Inflammatory macrophage treated with lipopolysaccharide for 1 hour (primary cell): ENCODE measurements at places on chromosomes 6 and 20.

- peak; percentile 9 for DNase-seq
These were observed 140.8 kb downstream of the FARS2 start for GRCh38 chr6:5401845-5402738.

DNA sequence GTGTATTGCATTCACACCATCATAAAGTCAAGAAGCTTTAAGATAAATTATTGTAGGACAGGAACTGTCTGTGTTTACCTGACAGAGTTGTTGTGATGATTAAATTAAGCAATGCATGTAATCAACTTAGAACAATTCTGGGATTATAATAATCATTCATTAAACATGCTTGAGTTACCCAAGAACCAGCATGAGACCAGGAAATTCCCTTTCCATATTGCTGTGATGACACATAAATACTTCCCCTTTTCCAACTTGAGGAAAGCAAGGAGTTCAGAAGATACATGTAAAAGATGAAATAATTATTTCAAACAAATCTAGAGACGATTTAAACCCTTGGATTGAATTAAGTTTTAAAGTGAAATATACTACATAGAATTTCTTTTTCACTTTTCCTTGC lies 404.4 kb downstream of the GJA1 start:
- DNase-seq = peak; percentile 37

DNA sequence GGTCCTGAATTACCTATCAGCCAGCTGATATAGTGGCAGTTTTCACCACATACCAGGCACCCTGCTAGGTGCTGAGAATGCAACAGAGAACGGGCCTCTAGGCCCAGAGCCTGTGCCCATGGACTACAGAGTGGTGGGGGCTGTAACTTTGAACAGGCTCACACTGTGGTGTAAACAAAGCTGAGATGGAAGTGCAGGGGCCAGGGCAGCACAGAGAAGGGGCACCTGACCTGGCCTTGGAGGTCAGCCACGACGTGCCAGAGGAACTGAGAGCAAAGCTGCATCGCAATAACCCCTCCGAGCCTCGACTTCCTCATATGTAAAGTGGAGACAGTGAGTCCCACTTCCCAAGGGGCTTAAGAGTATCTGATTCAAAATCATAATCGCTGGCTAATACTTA lies 105.8 kb downstream of the MAFB start:
- peak; percentile 19 for DNase-seq

GRCh38 chr6:169963581-169964297 lies 212.3 kb downstream of the ERMARD start:
- no peak for DNase-seq
